ENCODE measurements at places on chromosomes 6 and 20. TPM values are rescaled to one million over a fixed set of nuclear protein-coding genes. Genes with fewer than 3 reads are reported as not detected.

The ERVFRD-1 gene
- polyA plus RNA-seq = 0.07 TPM

The GSTA2 gene
- not detected for polyA plus RNA-seq

DNA sequence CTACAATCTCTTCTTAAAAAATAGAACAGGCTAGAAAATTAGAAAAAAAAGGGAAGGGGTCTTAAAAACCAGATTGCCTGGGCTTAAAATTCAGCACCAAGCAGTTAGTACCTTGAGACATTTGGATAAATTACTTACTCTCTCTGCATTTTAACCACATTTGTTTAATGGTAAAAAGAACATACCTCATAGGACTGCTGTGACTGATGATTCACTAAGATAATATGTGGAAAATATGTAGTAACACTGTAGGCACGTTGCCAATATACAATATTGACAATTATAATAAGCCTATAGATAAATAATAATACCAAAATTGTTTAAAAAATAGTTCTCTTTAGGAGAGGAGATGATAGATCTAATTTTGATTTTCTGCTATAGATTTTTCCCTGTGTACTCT lies 750.4 kb downstream of the TENT5A start:
- no peak for DNase-seq

DNA sequence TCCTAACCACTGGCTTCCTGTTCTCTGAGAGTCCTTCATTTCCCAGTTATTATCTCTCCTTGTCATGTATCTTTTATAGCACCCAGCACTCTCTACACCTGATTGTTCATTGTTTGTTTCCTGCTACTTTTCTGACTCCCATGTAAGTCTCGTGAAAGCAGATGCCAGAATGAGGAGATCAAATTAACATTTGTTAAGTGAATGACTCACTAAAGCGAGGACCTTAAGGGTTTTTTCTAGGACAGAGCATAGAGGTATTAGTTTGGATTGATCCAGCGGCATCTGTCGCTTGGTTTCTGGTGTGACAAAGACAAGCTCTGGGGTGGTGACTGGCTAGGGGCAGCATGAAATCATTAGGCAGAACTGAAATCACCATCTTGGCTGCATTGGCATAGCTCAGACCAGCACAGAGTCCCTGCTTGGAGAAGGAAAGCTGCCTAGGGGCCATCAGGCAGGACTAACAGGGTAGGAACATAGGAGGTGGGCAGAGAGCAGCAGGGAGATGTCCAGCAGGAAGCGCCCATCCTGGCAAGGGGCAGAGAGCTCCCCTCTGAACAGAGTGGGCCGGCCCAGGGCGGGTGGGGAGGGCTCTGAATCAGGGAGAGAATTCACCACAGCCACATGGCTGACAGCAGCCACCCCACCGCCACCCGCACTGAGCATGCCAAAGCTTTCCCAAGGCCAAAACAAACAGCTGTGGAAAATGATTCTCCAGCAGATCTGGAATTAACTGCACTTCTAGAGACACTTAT lies 97.1 kb upstream of the CEP85L start:
- peak; percentile 8 for DNase-seq

DNA sequence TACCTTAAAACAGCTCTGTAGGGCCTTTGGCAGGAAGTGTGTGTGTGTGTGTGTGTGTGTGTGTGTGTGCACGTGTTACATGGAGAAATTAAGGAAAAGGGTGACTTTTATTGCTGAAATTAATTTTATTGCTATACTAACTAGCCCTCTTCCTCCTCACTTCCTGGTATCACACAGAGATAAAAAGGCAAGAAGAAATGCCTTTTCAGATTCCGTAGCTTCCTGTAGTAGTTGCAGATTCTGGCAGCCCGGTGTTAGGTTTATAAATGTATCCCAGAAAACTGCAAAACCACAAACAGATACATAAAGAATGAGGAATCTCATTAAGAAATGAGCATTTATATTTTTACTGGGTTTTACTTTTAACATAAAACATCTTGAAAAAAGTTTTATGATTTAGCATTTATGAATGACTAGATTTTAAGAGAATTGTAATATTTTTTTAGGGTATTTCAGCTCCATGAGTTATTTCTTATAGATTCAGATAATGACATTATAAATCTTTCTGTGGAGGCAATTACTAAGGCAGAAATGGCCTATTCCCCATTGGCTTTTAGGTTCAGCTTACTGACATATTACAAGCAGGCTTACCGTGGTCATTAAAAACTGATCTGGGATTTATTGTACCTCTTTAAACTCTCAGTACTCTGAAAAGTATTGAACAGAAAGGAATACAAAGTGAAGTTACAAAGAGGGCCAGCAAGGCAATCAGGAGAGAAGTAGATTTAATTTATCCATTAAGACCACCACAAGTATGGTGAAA lies 249.1 kb upstream of the TSHZ2 start:
- DNase-seq = no peak

DNA sequence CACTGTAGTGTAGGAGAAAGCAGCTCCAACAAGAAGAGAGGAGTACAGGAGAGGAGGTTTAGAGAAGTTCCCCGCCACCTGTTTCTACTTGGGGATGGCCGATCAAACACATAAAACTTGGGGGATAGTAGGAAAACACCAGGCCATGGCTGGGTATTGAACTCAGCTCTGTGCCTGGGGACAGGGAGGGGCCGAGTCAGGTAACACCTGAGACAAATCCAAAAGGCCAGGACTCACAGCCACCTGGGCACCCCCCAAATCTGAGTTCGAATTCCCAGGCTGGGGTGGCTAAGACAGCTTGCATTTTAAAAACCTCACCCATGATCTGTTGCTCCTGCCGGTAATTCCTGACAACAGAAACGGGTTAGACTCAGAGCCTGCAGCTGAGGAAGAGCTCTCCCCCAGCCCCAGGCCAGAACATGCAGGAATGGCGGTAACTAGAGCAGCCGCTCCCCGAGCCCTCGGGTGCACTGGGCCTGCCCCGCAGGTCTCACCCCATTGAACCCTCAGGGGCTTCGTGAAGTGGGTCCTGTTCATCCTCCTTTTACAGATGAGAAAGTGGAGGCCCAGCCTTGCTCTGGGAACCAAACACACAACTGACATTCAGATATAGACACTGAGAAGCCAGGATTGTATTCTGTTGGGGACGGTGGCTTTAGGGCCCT lies 61.0 kb downstream of the TCP11 start:
- no peak for DNase-seq

- DNase-seq = no peak
Observed at GRCh38 chr6:30227763-30228487, 14.7 kb upstream of the TRIM26 start.

DNA sequence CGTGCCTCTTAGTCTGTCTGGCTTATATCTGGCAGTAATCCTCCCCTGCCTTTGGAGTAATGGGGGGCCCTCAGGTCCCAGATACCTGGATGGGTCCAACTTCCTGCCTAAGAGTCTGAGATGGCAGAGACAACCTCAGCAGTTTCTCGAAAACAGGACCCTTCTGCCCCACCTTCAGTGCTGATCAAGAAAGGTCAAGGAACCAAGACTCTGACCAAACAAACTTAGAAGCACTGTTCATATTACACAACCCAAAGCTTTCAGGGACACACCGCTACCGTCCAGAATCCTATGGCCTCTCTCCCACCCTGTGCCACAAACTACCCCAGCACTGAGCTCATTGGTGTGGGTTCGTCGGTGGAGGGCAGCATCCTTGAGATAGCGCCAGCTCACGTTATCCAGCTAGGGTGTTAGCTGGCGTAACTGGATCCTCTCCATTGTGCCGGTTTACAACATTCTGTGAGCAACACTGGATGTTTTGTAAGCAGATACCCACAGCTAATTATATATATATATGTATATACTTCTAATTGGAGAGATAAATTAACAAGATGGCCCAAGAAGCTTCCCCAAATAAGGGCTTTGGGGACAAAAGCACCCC lies 7.6 kb upstream of the TMC2 start:
- DNase-seq = no peak

DNA sequence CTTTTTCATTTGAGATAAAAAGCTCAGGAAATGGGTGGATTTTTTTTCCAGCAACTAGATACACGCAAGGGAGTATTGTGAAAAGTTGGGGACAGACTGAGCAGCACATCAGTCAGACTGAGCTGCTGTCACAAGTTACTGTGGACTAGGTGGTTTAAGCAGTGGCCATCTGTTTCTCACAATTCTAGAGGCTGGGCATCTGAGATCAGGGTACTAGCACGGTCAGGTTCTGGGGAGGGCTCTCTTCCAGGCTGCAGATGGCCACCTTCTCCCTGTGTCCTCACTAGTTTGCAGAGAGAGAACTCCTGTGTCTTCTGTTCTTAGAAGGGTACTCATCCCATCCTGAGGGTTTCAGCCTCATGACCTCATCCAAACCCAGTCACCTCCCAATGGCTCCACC lies 178.3 kb downstream of the SYNDIG1 start:
- no peak for DNase-seq

DNA sequence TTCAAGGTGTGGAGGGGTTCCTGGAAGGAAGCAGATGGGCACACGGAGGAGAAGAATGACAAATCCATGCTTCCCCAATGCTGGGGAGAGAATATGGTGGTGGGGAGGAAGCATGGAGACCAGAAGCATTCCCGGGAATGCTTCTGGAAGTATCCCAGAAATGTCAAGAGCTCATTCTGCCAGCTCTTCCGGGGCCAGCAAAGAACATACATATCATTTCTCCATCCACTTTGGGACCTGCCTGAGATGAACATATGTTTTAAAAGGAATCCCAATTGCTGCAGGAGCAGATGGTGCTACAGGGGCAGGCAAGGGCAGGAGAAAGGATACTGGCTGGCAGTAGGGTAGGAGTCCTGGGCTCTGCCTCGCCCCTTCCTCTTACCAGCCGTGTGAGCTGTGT lies 37.9 kb upstream of the CCDC167 start:
- no peak for DNase-seq

GRCh38 chr20:37729909-37730308 lies 36.1 kb downstream of the CTNNBL1 start:
- no peak for DNase-seq
